ENCODE measurements at places on chromosomes 1 and 21. TPM values are rescaled to one million over a fixed set of nuclear protein-coding genes. Genes with fewer than 3 reads are reported as not detected.
A peak's percentile ranks its signal among the peaks of the same experiment; 100 is the strongest.

The PRELP gene
- total RNA-seq = 0.56 TPM

The LPGAT1 gene
- 50.4 TPM for total RNA-seq

The STK40 gene
- 29.1 TPM for total RNA-seq

The CLCNKB gene
- total RNA-seq = not detected

The RAB25 gene
- total RNA-seq = not detected

The FMOD gene
- total RNA-seq = 0.21 TPM

GRCh38 chr1:234722904-234723720 is 113.1 kb upstream of the IRF2BP2 start:
- peak; percentile 86 for DNase-seq

DNA sequence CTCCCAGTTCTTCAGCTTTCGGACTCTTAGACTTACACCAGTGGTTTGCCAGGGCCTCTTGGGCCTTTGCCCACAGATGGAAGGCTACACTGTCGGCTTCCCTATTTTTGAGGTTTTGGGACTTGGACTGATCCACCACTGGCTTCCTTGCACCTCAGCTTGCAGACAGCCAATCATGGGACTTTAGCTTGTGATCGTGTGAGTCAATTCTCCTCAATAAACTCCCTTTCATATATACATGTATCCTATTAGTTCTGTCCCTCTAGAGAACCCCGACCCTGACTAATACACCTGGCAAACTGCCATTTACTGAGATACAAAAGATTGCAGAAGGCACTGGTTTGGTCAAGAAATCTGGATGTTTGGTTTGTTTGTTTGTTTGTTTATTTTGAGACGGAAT is 6.4 kb upstream of the RAB4A start:
- no peak for DNase-seq

GRCh38 chr1:89675677-89676076 is 42.8 kb downstream of the LRRC8C start:
- no peak for DNase-seq

GRCh38 chr1:54796902-54797301 is 4.2 kb downstream of the TTC22 start:
- DNase-seq = no peak

- no peak for DNase-seq
These were observed 50.9 kb upstream of the ETV3 start for GRCh38 chr1:157189096-157189495.

DNA sequence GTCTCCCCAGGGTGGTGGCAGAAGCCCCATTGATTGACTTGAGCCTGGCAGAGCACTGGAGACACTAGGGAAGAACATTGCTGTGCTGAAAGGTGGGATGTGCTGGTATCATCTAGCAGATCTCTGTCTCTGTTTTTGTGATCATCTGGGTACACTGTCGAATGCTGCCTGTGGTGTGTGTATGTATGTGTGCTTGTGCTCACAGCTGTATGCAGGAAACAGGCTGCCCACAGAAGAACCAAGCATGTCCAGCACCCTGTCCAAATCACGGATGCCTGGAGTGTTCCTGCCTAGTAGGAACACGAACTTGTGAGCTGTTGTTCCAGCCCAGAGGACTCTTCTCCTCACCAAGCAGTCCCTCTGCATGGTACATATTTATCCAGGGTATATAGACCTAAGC is 1.5 kb downstream of the BRINP2 start:
- no peak for DNase-seq

DNA sequence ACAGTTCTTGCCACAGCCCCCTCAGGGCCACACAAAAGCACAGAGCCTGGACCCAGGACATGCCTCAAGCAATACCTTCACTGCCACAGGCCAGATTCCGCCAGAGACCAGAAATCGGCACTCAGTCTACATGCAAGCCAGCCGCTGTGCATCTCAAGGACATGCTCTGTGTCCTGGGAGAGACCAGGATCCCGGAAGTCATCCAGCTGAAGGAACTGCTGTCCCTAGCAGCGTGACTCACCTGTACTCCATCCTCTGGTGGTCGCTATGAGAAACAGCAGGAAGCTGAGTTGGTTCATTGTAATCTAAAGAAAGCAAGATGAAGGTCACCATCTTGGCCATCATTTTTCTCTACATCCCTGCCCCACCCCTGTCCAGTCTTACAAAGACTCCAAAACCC is 401 bp downstream of the ITLN1 start:
- peak; percentile 14 for DNase-seq

DNA sequence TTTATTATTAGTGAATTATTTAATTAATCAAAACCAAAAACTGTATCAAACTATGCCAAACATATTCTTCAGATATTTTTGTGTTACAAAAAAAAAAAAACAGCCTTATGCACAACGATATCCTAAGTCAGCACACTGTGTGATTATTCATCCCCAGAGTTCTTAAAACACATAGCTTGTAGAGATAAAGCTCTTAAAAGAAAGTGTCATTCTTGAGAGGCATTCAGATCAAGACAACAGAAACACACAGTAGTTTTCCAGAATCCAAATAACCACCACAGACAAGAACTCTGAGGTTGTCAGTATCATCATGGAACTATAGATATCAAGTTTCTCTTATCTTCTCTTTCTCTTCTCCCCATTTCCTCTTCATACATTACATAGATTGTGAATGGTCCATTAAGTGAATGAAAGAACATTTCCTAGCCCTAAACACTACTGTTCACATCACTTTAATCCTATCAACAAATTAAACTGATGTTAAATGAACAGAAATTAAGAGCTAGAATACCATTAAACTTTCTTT is 13.5 kb downstream of the ZZZ3 start:
- DNase-seq = no peak

GRCh38 chr21:39633770-39634181 is 21.0 kb downstream of the B3GALT5 start:
- DNase-seq = peak; percentile 98

GRCh38 chr1:225776294-225776693 is 1.3 kb upstream of the SRP9 start:
- DNase-seq = no peak

- DNase-seq = no peak
These were observed 172.9 kb downstream of the SDCCAG8 start for GRCh38 chr1:243428617-243429342.
